ENCODE measurements at places on chromosomes 5 and 9.

DNA sequence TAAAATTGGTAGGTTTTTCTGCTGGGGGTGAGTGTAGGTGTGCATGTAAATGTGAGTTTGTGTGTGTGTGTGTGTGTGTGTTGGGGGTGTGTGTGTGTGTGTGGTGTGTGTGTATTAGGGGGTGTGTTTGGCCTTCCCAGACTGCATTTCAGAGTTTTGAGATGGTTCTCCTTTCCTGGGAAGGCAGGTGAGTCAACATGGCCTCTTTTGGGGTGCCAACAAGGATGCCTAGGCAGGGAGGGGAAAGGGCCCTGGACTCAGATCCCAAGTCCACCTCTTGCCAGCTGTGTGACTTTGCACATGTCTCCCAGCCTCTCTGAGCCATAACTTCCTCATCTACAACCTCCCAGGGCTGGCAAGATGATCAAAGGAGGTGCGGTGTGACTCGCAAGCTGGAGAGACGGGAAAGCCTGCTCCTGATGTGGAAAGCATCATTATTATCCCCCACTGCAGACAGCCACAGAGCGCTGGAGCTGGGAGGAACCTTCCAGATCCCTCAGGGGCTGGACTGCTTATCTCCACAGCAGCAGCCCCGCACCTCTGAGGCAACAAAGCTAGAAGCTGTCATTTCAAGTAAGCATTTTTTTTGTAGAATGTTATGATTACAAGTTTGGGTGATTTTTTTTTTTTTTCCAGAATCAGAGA, 63.5 kb upstream of the TBC1D2 start:
- no peak for DNase-seq

GRCh38 chr5:103522586-103522985, 40.0 kb downstream of the NUDT12 start:
- DNase-seq: no peak

GRCh38 chr9:114096866-114097612, 2.1 kb downstream of the KIF12 start:
- no peak for DNase-seq

- peak; percentile 76 for DNase-seq
Measured at GRCh38 chr5:10602031-10602806, 38.3 kb downstream of the ANKRD33B start.

- no peak for DNase-seq
Measured at GRCh38 chr5:1039706-1040260, 31.2 kb downstream of the NKD2 start.

- DNase-seq: no peak
Measured at GRCh38 chr5:143569722-143570567, 166.5 kb upstream of the NR3C1 start.

DNA sequence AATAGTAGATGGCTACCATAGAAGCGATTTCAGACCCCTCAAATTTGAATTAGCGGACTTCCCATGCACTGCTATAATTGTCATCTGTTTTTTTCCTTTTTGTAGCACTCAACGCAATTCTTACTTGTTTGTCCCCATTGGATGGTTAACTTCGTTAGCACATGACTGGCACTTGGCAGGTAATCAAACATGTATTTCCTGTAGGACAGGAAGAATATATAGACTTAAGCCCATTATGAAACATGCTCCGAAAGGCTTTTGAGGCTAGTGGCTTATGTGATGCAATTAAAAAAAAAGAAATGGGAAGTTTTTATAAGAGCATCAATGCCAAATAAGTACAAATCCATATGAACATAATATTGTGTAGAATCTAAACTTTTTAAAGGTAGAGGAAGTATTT, 301.2 kb downstream of the PSAT1 start:
- no peak for DNase-seq

All from cerebellar cortex (tissue), 1 donor.